ENCODE measurements at places on chromosomes 16 and 17.
A peak's percentile ranks its signal among the peaks of the same experiment; 100 is the strongest.

- DNase-seq = no peak
Measured at GRCh38 chr16:53911513-53911912, 207.6 kb downstream of the FTO start.

- DNase-seq = no peak
Measured at GRCh38 chr17:69609473-69610305, 195.2 kb downstream of the MAP2K6 start.

- no peak for DNase-seq
Measured at GRCh38 chr16:69894676-69895075, 56.5 kb upstream of the CLEC18A start.

DNA sequence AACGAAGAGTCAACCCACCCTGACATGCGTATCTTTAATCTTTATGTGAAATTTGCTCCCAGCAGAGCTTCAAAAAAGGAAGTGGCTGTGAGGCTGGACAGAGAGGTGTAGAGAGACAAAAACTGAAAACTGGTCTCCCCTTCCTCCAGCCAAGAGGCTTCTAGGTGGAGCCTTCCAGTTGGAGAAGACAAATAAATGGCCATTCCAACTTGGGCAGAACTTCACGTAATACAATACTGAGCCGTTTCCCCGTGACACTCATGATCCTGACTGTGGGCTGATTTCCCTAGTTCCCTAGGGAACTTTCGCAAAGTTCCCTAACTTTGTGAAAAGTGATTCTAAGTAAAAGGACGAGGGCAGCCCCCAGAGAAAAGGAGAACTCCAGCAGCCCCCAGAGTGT is 78.8 kb downstream of the ZFHX3 start:
- DNase-seq = no peak

- DNase-seq = no peak
Measured at GRCh38 chr16:22926105-22926751, 112.3 kb downstream of the HS3ST2 start.

DNA sequence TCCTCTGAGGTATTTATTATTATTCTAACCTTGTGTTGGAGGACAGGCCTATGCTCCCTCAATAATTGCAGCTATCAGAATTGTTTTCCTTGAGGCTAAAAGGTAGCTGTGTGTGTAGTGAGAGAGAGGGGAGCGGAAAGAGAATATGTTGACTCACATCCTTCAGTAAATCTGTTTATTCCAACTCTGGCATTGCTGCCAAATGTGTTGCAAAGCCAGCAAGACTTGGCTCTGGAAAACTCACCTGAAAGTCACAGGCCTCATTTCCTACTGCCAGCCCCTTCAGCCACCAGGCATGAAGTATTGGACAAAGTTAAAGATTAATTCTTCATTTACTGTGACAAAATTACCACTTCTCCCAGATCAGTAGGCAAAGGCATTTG is 9.6 kb downstream of the CA10 start:
- no peak for DNase-seq

GRCh38 chr17:75832164-75832651 is 12.0 kb downstream of the UNC13D start:
- DNase-seq = peak; percentile 60

DNA sequence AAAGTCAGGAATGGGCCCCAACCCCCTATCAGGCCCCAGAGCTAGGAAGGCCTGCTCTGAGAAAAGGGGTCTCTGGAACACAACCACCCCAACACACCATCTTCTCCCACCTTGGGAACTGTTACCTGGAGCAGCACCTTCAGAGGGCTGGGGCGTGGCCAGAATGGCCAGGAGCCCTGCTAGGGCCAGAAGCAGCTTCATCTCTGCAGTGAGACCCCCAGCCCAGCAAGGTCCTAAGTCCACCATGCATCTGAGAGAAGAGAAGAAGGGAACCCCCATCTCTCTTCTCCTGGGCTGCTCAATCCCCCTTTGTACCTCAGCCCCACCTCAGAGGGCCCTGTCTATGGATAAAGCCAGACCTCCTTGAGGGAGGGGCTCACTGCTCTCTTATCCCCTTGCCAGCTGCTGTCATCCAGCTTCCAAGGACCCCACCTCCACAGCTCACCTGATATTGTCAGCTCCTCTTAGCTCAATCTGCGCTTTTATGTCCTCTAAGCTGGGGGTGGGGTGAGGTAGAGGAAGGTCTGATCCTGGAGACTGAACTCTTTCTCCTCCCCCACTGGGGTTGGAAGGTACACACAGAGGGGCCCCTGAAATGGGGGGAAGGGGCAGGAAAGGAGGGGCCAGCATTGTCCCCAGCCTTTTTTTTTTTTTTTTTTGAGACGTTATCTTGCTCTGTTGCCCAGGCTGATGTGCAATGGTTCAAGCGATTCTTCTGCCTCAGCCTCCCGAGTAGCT is at the start of gene MPO:
MPO (minus strand) TSS at position 456 of the 738 bp plus-strand sequence; CDS start at position 279, 177 bp downstream.
- DNase-seq = no peak

GRCh38 chr16:27720731-27721530 is 171.0 kb downstream of the KATNIP start:
- no peak for DNase-seq

GRCh38 chr17:57455063-57455914 is 199.0 kb downstream of the MSI2 start:
- peak; percentile 32 for DNase-seq

DNA sequence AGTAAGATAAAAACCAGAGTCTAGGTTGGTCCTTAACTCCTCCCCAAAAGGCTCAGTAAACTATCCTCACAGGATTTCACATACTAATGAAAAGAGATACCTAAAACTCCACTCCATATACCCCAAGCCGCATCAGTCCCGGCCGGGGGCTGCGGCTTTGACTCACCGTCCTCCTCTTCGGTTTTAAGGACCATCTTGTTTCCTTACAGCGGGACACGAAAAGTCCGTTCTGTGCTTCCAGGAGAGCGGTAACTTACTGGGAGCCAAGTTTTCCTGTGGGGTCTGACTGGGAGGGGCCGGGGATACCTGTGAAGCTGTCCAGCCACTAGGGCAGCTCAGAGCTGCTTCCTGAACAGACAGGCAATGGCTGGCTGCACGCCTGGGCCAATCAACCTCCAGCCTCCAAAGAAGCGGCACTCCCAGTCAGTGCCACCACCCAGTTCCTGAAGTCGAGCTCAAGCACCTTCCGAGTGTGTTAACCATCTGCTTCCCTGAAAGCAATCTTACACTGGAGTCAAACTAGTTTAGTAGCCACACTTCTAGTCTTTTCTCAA is 45.5 kb downstream of the CYTH1 start:
- DNase-seq = peak; percentile 54

- no peak for DNase-seq
Measured at GRCh38 chr16:87707097-87707496, 58.7 kb downstream of the KLHDC4 start.

DNA sequence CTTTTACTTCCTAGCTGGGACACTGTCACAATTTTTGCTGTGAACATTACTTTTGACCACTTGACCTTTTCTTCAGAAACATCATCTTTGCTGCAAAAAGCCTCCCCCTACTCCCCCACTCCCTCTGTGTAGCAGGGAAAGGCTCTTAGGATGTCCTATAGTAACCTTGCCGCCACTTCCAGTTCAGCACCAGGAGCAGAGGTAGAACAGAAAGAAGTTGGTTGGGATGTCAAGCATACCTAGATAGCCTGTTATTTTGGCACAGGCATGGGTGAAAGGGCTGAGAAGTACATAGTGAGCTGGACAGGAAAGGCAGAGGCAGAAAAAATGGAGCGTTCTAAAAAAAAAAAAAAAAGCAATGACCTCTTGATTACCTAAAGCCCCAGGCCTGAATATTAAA is 31.3 kb downstream of the SMIM36 start:
- no peak for DNase-seq

- no peak for DNase-seq
Measured at GRCh38 chr16:75028544-75029135, 29.8 kb downstream of the ZNRF1 start.

DNA sequence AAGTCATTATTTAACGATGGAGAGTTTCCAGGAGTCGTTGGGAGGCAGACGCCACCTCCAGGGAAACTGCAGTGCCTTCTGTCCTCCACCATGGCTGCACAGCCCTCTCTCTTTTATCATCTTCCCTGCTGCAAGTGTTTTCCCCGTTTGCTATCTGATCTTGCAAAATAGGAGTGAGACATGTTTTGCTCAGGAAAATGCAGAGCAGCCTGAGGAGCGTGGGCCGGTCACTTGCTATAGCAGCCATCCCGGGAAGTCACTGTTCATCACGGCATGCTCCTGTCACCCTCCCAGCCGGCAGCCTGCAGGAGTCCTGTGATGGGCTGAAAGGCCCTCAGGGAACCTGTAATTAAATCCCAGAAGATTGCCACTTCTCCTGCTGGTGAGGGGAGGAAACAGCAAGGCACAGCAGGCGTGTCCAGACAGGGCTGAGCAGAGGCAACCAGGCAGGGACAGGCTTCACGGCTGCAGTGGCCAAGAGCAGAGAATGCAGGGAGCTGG is 143.1 kb downstream of the GSG1L start:
- DNase-seq = no peak

DNA sequence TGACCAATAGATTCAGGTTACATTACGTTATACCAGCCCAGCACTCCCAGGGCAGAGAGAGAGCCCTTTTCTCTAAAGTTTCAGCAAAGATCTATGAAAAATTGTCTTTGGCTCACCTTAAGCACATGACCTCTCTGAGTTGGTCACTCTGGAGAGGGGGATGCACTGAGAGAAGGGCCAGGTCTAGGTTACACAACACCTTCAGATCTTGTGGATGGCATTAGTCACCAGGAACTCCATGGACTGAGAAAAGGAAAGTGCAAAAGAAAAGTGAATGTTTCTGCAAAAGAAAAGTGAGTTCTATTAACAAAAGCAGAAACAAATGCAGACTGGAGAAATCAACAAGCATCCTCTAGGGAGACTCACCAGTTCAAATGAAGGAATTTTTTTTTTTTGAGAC is 253.3 kb upstream of the SALL1 start:
- no peak for DNase-seq

DNA sequence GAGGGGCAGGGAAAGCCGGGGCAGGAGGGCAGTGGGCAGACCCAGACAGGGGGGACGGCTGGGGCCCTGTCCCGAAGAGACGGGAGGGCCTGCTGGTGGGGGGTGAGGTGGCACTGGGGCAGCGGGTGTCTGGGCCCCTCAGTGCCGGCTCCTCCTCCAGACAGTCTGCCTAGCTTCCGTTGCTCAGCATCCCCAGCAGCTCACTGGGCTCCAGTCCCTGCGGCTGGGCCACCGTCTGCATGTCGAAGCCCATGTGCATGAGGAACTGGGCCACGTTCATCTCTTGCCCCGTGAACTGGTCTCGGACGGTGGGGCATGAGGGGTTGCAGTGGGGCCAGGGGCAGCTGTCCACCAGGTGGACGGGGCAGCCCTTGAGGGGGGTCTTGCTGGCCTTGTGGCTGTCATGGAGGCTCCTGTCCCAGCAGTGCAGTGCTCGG is 5.8 kb upstream of the MYADML2 start:
- no peak for DNase-seq

- DNase-seq = no peak
Measured at GRCh38 chr17:54898576-54898975, 2.1 kb upstream of the TOM1L1 start.

- no peak for DNase-seq
Measured at GRCh38 chr17:19448341-19449268, 37.6 kb downstream of the RNF112 start.

DNA sequence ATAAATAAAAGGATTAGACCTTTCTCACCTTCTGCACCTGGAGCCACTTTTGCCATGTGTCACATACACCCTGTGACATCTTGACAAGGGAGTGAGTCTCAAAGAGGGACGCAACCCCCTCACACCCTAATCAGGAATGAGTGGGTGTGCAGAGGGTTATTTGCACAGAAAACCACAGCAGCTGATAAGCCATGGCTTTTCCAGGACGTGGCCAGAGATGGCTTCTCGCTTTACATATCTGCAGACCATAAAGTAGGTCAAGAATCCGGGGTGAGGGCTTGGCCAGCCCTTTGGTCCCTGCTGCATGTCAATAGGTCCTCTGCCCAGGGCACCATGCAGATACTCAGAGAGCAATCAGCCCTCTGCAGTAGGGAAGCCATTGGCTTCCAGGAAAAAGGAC is 2.4 kb upstream of the CD300LF start:
- no peak for DNase-seq

GRCh38 chr17:65730711-65731169 is 169.3 kb upstream of the AXIN2 start:
- no peak for DNase-seq

DNA sequence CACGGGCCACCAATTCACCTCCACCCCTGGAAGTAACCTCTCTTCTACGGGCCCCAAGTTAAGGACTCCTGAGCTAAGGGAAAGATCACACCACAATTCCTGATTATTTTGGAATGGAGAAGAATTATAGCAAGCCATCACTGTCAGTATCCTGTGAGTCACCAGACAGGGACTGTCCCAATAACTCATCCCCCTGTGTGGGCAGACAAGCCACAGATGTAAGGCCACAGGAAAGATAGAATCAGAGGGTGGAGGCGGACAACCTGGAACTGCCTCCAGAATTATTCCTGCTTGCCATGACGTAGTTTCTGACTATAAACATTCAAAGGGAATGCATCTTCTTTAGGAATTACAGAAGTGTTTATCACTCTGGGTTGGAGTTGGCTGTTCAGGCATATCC is 5.8 kb upstream of the MYO1D start:
- no peak for DNase-seq

GRCh38 chr17:33046361-33047255 is 55.0 kb downstream of the SPACA3 start:
- DNase-seq = no peak

DNA sequence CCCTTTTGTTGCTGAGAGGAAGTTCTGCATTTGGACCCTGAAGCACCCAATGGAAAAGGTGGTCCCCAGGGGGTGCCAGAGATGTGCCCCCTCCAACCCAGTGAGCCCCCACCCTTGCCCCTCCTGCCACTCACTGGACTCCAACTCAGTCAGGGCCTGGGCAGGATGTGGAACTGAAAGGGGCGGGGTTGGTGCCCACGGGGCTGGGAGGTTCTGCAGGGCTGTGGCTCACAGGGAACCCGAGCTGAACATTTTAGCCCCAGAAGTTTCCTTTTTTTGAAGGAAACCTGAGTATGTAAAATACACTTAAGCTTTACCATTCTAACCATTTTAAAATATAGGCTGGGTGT is 15.8 kb upstream of the OGFOD3 start:
- peak; percentile 20 for DNase-seq

DNA sequence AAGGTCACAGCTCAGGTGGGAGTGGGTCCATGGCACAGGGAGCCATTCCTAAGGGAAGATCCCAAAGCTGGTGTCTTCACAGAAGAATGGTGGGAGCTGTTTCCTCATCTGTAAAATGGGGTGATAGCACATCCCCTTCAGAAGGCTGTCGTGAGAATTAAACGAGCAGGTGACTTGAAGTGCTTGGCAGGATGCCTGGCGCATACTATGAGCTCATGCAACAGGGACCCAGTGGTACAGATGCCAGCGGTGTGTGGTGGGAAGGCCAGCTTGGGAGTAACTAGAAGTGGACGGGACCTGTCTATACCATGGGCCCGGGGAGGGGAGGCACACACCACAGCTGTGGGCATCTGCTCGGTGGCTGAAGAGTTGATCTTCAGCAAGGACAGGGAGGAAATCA is 189.3 kb upstream of the TNRC6C start:
- DNase-seq = no peak
